Tracheal epithelial cell (primary cell): ENCODE measurements at places on chromosomes 1 and 21. TPM values are rescaled to one million over a fixed set of nuclear protein-coding genes. Genes with fewer than 3 reads are reported as not detected.

KRTAP20-4 gene
- not detected in 2 replicates for total RNA-seq

UBQLN4 gene
- 17.6 and 18.3 TPM in 2 replicates for total RNA-seq

C1QTNF12 gene
- total RNA-seq = 1.9 and 2.4 TPM in 2 replicates

ERI3 gene
- 52.4 and 54.0 TPM in 2 replicates for total RNA-seq

A3GALT2 gene
- total RNA-seq = not detected in 2 replicates

KRTAP26-1 gene
- not detected in 2 replicates for total RNA-seq

CELF3 gene
- total RNA-seq = not detected in 2 replicates

PLPPR4 gene
- not detected in 2 replicates for total RNA-seq

HSD3B1 gene
- not detected in 2 replicates for total RNA-seq

ESRRG gene
- total RNA-seq = under 0.01 TPM in 1 of 2 replicates, not detected in the other

FBLIM1 gene
- 74.6 and 288 TPM in 2 replicates for total RNA-seq

TSPEAR gene
- total RNA-seq = not detected in 2 replicates

LEFTY1 gene
- not detected in 2 replicates for total RNA-seq

PTTG1IP gene
- 157 and 257 TPM in 2 replicates for total RNA-seq

JAK1 gene
- total RNA-seq = 74.4 and 130 TPM in 2 replicates

LCE6A gene
- total RNA-seq = not detected in 2 replicates

GPR89B gene
- 13.3 and 20.5 TPM in 2 replicates for total RNA-seq

CD1E gene
- total RNA-seq = not detected in 2 replicates

EPRS1 gene
- 147 and 155 TPM in 2 replicates for total RNA-seq

TEKT2 gene
- under 0.01 TPM in 1 of 2 replicates, not detected in the other for total RNA-seq

NTPCR gene
- total RNA-seq = 22.7 and 23.4 TPM in 2 replicates

CHODL gene
- total RNA-seq = 0.48 TPM in 1 of 2 replicates, not detected in the other

FNDC5 gene
- total RNA-seq = 0.21 TPM in 1 of 2 replicates, not detected in the other

FCGR3A gene
- total RNA-seq = not detected in 2 replicates

KRTAP19-3 gene
- not detected in 2 replicates for total RNA-seq

PEX19 gene
- total RNA-seq = 29.2 and 44.3 TPM in 2 replicates

FCRL6 gene
- not detected in 2 replicates for total RNA-seq

FAM72C gene
- under 0.01 and 0.21 TPM in 2 replicates for total RNA-seq

KRTAP13-2 gene
- not detected in 2 replicates for total RNA-seq

RNF186 gene
- under 0.01 TPM in 1 of 2 replicates, not detected in the other for total RNA-seq

SH2D1B gene
- total RNA-seq = under 0.01 and 0.21 TPM in 2 replicates

C1orf185 gene
- total RNA-seq = not detected in 2 replicates
